ENCODE measurements at places on chromosomes 5 and 9.

DNA sequence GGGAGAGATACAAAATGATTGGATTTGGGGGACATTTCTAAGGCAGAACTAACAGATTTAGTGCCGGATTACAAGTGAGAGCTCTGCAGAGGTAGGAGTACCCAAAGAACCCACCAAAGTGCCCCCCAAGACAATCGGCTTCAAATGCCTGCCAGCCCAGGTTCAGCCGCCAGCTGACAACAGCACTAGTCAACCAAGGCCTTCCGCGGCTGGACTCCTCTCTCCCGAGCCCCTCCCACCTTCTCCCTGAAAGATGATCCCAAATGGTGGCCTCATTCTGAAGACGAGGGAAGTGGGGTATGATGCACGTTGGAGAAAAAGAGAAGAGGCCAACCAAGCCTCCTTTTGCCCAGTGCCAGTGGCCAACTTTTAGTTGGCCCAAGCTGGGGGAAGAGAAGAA is 210.4 kb upstream of the SLC30A5 start:
- no peak for DNase-seq

DNA sequence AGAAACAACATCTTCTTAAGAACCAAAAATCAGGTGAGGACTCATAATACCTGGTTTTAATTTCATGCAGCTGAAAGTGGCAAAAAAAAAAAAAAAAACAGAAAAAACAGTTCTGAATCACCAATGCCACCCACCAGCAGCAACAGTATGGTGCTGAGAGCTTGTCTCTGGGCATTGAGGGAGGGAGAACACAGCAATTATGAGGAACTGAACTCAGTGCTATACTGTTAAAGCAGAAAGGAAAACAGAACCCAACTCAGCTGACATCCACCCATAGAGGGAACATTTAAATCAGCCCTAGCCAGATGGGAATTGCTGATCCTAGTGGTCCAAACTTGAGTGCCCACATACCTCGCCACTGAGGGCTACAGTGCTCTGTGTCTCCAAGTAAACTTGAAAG is 657.9 kb downstream of the ACTL7B start:
- DNase-seq = no peak

DNA sequence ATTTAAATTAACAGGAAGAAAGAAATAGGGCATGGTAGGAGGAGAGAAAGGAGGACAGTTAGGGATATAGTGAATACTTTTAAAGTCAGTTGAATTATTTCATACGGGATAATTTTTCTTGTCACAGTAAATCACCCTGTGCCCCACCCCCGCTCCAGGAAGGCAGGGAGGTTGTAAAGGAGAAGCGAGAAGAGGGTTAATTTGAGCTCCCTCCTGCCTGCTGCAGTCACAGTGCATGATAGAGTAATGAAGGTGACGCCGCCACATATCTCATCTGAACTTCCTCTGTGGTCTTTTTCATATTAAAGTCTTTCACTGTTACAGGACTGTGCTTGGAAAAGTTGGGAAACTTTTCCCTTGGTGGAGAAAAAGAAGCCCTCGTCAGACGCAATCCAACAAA is 896 bp upstream of the PCSK5 start:
- no peak for DNase-seq

GRCh38 chr5:89447027-89447426 is 564.0 kb upstream of the MEF2C start:
- DNase-seq = no peak

DNA sequence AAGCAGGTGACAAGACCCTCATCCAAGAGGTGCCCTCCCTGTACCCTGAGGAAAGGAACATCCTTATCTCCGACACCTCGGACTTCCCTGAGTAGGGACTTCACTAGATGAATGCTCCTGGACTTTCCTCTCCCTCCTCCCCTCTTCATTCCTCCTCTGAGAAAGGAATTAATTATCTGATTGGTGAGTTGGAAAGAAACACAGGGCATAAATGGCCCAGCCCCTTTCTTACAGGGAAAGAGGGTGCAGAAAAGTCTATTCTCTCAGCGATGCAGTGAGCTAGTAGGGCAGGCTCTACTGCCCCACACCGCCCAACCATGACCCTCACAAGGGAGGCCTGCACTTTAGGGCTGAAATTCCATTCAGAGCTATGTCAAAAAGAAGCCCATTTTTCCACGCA is 87.5 kb downstream of the TTC39B start:
- DNase-seq = no peak

DNA sequence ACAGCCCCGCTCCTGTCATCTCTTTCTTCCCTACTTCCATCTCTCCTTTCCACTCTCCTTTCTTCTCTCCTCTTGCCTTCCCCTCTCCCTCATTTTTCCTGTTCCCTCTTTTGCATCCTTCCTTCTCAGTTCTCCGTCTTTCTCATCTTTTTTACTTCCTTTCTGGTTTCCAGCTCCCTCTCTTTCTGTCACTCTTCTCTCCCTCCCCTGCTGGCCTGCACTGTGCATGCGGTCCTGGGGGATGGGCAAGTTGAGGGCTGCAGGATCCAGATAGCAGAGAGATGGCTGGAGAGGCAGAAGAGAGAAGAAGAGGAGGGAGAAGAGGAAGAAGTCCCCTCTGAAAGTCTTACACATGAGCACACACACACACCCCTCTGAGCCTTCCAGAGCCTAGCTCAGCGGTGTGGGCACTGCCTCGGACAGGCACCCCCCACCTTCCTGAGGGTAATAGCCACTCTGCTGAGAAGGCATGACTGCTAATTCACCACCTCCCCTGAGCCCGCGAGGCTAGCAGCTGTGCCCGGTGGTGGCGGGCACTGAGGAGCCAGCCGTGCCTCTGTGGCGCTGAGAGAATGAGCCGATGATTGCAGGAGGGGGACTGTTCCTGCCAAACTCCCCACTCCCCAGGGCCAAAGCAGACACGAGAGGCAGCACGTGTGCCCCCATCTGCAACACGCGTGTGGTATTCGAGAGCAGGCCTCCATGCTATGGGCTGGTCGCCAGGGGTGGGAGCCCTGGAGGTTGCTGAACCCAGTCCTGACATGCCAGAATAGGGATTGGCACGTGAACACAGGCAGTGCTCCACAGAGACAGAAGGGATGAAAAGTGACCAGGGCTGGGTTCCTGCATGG is 3.7 kb upstream of the CAMK2A start:
- no peak for DNase-seq

- peak; percentile 23 for DNase-seq
Measured at GRCh38 chr9:35051069-35051967, 21.1 kb downstream of the VCP start.

- DNase-seq = no peak
Measured at GRCh38 chr9:3292311-3292710, 233.5 kb downstream of the RFX3 start.

GRCh38 chr5:151110992-151111391 is 30.2 kb upstream of the TNIP1 start:
- no peak for DNase-seq

DNA sequence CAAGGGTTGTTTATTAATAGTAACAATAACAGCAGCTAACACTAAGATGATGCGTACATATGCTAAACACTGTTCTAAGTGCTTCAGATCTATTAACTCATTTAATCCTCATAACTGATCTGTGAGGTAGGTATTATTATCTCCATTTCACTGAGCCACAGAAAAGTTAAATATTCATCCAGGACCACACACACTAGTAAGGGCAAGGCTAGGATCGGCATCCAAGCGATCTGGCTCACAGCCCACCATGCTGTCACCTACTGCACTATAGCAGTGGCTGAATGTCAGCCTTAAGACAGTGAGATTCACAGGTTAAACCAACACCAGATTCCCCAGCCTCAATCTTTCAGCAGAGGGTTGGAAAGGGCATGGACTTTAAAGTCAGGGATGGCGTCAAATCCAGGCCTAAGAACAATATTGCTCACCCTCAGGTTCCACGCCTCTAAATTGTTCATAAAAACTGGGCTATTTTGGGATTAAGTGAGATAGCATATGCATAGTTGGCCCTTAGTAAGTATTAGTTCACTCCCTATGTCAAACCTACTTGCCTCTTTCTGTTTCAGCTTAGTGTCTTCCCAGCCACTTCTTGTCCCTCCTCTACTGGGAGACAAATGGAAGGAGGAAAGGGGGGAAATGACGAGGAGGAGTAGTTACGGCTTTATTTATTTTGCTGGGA is 150.8 kb downstream of the MAPKAP1 start:
- DNase-seq = no peak

DNA sequence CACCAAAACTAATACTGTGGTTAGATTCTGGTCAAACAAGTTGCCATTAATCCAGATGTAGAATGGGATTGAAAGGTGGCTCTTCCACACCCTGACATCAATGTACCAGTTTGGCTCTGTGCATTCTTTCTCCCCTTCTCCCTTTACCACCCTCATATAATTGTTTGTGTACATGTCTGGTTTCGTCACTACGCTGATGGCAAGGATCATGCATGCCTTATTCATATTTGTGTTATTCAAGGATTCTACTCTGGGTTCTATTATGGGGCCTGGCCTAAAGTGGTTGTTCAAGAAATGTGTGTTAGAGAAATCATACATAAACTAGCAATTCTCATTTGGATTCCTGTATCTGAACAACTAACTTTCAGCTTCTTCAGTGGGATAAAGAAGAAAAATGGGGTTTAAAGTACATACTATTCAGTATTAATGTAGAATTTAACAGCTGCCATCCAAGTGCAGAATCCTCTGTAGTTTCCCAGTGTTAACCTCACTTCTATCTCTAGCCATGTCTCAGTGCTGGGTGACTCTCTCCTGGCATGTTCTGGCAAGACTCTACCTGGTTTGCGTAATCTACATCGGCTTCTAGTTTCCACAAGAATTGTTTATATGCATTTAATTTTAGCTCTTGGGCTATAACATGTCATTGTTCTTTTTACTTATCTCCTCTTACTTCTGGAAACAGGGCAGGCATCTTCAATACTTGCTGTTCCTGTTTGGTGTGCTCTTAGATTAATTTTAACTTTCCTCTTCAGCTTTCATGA is 27.9 kb upstream of the CDKN2B start:
- DNase-seq = no peak

GRCh38 chr5:761854-762710 is 22.4 kb downstream of the ZDHHC11B start:
- no peak for DNase-seq

Measured in hematopoietic multipotent progenitor cell (in vitro differentiated cells).